ENCODE measurements at places on chromosomes 5 and 9.

GRCh38 chr5:64883912-64884311 is 115.2 kb downstream of the CWC27 start:
- DNase-seq: no peak

DNA sequence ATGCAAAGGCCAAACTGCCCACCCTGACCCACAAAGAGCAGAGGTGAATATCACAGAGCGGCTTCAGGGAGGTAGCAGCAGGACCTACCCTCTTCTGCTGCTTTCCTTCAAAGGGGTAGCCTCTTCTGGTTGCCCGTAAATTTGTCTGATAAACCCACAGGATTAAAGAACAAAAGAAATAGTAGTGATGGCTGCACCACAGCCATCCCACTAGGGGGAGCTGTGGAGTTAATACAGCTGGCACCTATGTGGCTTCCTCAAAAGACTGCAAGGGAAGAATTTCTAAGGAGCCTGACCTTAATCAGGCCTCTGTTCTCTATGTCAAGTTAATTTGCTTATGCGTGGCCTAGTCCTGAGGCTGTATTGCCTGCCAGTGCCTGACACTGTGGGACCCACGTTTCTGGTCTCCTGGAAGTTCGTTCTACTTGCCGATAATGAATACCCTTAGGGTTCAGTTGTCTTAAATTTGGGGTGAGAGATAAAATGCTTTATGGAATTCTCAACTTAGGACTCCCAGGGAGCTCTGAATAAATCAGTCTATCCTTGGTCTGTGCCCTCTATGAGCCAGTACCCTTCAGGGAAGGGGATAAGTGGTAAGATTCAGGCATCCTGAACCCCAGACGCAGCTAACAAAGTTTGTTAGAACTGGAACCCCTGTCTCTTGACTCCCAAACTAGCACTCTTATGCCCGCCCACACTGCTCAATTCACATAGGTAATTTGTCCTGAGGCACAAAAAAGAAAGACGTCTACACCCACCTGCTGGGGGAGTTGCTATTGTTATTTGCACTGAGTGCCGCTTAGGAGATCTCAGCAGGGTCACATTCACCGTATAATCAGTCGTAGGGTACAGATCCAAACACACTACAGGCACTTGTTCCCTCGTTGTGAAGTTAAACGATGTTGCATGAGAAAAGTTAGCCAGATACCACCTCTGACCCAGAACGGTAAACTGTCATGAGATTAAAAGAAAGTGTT is 77.1 kb downstream of the SUSD1 start:
- peak; percentile 86 for DNase-seq

GRCh38 chr5:57410374-57411320 is 72.0 kb downstream of the ACTBL2 start:
- DNase-seq: no peak

- no peak for DNase-seq
Measured at GRCh38 chr5:132641241-132641723, 16.7 kb upstream of the IL13 start.

DNA sequence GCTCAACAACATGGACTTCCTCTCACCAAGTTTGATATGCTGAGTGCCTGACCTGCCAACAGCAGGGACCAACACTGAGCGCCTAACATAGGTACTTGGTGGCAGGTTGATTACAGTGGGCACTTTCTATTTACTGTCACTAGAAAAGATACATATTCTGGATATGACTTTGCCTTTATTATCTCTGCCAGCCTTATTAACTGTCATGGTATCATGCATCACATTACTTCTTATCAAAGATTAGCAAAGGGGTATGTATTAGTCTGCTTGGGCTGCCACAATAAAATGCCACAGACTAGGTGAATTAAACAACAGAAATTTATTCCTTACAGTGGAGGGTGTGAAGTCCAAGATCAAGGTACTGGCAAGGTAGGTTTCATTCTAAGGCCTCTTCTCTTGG is 14.3 kb upstream of the C1QTNF2 start:
- no peak for DNase-seq

- DNase-seq: no peak
Measured at GRCh38 chr5:149521739-149522685, 29.2 kb downstream of the CSNK1A1 start.

DNA sequence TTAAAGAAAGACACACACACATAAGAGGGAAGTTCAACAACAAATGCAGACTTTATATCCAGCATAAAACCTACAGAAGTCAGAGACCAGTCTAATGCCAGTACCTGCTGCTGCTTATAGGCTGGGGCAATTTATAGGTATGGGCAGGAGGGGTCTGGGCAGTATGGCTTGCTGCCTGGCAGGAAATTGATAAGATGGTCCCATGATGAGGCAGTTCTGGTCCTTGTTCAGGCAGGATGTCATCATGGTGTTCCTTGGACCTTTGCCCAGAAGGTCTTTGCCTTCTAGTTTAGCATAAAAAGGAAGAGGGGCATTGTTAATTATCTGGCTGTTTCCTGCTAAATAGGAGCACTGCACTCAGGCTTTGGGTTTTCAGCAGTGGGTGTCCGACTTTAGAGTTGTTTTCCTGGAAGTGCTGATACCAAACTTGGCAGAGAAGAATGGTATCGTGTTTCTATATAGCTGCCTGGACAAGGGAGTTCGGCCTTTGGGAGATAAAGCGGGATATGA is 10.4 kb upstream of the PDCD1LG2 start:
- peak; percentile 93 for DNase-seq

- no peak for DNase-seq
Measured at GRCh38 chr9:97577051-97577450, 56.1 kb downstream of the TSTD2 start.

DNA sequence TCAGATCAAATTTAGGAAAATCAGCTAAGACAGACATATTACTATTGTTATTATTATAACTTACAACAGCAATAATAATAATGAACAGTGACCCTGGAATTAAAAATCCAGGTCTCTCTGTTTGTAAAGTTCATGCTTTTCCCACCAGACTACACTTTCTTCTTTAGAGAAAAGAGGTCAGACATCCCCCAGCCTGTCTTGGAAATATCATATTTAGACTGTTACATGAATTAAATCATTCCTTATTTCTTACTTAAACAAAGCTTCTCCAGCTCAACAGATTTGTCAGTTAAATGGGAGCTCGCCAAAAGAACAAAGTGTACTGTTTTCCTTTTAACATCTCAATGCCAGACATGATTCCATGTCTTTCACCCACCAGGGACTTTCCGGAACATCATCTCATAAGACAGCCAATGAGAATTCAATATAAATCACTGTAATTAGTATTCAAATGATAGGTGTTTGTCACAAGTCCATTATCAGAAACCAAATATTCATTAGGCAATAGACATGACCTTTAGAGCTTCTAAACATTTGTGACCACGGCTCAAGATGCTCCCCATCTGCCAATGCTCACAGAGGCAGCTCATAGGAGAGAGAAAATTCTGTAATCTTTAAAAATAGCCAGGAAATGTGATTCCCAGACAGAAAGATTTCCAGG is 351.9 kb downstream of the ENC1 start:
- DNase-seq: peak; percentile 76

DNA sequence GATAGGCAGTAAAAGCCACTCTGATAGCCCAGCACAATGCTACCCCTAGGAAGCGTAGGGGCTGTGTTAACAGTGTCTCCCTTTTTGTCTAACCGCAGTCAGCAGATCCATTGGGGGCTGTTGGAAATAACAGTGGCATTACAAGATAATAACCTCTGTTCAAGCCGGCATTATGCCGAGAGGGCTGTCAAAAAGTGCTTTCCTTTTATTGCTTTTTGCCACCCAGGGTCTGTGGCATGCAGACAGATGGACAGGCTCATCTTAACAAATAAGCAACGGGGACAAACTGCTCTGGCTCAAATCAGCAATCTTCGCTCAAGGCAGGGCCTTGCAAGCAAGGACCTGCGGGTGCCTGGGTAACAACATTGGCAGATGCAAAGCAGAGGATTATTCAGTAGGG is 123.3 kb downstream of the TLR4 start:
- no peak for DNase-seq

- DNase-seq: peak; percentile 33
Measured at GRCh38 chr5:132704875-132705274, 31.1 kb downstream of the IL4 start.

DNA sequence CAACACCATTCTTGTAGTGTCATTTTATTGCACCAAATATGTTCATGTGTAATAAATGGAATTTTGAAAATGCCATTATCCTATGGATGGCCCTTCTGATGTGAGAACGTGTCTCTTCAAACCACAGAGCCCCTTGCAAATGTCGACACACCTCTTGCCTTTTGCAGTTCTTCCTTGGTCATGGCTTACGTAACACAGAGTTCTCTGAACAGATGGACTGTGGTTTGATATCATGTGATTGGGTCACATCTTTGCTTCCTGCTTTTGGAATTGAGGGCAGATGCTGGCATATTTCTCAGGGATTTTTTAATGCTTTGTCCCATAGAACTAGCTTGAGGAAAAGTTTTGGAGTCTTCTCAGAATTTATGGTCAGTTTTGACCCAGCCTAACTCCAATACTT is 4.6 kb downstream of the TGFBR1 start:
- DNase-seq: peak; percentile 79

DNA sequence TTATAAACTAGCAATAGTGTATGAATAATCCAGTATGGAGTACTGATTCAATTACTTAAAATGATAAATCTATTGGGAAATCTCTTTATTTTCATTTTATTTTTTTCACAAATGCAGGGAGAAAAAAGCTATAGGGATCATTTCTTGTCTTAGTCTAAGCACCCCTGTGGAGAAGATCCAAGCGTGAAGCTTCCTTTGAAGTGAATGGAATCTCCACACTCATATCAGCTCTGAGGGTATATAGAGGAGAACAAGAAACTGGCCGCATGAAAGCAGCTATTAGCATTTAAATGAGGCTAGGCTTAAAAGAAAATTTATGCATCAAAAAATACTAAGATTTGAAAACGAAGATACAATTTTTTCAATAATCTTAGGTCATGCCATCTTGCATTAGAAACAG is 12.9 kb upstream of the PAM start:
- DNase-seq: no peak

DNA sequence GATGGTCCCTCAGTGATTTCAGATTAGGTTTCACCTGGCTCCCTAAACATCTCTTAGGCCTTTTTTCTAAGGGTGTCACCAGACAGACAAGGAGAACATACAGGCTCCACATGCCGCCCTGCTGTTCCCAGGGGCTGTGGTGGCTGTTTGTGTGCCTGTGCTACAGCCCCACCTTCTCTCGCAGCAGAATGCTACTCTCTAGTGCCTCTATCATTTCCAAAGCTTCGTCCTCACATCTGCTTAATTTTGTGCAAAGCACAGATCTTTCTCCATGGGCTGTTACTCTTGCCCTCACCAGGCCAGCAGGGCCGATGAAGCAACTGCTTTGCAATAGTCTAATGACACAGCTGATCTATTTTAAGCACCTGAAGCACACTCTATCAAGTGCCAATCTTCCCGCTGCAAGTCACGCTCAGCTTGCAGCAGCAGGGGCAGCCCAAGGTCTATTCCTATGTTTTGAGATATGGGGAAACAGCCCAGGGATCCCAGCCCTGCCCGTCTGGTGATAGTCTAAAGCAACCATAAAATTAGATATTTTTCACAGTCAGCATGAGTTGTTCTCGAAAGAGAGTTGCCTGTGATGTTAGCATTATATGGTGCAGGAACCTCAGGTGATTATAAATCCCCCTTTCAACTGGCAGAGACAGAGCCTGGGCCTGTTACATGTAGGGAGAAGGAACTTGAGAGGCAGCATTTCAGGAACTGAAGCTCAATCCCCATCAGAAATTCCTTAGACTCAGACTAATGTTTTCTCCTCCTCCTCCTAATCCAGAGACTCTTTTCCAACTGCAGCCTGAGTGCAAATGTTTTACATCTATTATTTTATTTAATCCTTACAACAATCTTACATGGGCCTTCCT is 12.7 kb downstream of the ABLIM3 start:
- peak; percentile 67 for DNase-seq

DNA sequence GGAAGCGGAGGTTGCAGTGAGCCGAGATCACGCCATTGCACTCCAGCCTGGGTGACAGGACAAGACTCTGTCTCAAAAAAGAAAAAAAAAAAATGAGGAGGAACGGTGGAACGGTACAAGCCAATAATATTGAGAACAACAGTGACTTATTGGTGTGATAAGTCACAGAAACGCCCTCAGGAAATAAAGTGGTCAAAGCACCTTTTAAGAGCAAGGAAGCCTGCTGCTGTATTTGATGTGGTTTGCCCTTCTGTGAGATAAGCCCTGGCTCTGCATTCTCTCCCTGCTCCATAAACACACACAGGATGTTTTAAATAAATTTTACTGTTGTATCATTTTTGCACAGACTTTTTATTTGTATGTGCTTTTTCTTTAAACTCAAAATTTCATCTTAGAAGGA is 269.9 kb upstream of the MSX2 start:
- DNase-seq: no peak

DNA sequence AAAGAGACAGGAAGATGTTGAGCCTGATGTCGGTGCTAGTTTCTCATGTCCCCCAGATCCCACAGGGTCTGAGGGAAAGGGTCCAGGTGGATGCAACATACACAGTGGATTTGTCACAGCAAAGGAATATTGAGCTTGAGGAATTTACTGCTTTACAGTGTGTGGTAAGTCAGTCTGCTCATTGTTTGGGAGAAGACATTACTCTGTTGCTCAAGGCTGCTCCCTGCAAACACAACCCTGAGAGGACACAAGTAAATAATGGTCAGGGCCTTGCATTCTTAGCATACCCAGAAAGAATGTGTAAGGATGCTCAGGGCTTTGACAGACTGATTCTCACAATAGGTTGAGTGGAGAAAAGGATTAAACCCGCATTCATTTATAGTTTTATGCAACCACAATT is 7.3 kb upstream of the MAN2A1 start:
- no peak for DNase-seq

DNA sequence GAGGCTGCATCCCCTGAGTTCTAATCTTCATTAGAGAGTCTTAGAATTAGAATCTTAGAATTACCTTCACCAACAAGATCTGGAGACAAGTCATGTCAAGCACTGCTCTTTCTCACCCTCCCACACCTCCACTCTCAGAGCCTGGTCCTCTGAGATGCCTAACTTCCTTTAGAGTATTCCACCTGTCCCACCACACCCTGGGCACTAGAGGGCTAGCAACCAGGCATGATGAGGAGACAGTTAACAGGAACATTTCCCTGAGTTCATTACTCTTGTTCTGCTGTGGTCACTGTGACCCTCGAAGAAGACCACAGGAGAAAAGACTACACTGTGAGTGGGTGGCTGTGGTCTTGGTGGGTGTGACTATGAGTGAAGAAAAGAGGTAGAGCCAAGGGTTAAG is 25.2 kb upstream of the MAP1B start:
- no peak for DNase-seq

- no peak for DNase-seq
Measured at GRCh38 chr5:128015978-128016377, 67.6 kb upstream of the SLC12A2 start.

DNA sequence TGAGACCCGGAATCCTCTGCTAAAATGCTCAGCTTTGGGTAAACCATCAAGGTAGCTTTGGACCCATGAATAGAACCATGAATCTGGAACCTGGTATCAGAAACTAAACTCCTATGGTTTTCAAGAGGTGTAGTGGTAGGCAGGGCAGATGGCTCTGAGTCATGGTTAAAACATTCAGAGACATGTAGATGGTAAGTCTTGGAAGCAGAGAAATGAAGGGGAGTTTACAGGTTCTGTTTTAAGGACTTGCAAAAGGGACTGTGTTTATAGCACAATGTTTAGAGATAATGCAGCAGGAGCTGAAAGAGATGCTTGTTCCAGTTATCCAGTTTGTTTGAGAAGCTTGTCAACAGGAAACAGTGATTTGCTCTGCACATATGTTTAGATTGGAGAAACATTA is 36.0 kb upstream of the FBN2 start:
- DNase-seq: peak; percentile 51

Data from fibroblast of pulmonary artery (primary cell).